Stimulated activated CD4-positive, alpha-beta T cell treated with anti-CD3 and anti-CD28 coated beads, Interleukin-12 subunit alpha, Interleukin-12 subunit beta, amount 100 ng/mL, for 24 hours (primary cell): ENCODE measurements at places on chromosomes 7 and 10.

- no peak for DNase-seq
Measured at GRCh38 chr10:8254350-8254749, 199.9 kb downstream of the GATA3 start.

GRCh38 chr7:77538281-77539212, 1.5 kb downstream of the PTPN12 start:
- DNase-seq: no peak

- no peak for DNase-seq
Measured at GRCh38 chr7:114217026-114217806, 197.4 kb upstream of the FOXP2 start.

GRCh38 chr10:122650331-122650730, 49.3 kb downstream of the C10orf120 start:
- no peak for DNase-seq

- no peak for DNase-seq
Measured at GRCh38 chr7:78642751-78643150, 810.7 kb downstream of the MAGI2 start.
